Activated B cell treated with CpG ODN at 0.5 μM for 24 hours (primary cell): ENCODE measurements at places on chromosomes 5 and 9. TPM values are rescaled to one million over a fixed set of nuclear protein-coding genes. Genes with fewer than 3 reads are reported as not detected.

DNA sequence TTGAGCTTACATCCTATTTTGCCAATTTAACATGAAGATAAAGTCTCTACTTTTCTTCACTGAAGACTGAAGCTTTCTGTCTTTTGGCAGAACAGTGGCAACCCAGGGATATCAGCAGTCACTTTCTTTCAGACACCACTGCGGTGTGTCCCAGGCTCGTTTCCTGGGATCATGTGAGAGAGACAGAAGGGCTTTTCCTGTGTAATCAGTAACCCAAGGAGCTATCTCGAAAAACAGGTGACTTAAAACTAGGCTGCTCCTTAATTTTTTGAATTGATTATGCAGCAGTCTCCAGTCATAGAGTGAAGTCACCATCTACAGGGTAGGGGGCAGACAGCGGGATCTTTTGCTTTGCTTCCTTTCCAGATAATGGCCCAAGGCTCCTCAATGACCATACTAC lies 68.5 kb downstream of the ZNF462 start:
- DNase-seq = no peak

GRCh38 chr9:37486256-37486615 lies 488 bp downstream of the POLR1E start:
- no peak for DNase-seq

The KCNMB1 gene
- total RNA-seq = not detected in 2 replicates

DNA sequence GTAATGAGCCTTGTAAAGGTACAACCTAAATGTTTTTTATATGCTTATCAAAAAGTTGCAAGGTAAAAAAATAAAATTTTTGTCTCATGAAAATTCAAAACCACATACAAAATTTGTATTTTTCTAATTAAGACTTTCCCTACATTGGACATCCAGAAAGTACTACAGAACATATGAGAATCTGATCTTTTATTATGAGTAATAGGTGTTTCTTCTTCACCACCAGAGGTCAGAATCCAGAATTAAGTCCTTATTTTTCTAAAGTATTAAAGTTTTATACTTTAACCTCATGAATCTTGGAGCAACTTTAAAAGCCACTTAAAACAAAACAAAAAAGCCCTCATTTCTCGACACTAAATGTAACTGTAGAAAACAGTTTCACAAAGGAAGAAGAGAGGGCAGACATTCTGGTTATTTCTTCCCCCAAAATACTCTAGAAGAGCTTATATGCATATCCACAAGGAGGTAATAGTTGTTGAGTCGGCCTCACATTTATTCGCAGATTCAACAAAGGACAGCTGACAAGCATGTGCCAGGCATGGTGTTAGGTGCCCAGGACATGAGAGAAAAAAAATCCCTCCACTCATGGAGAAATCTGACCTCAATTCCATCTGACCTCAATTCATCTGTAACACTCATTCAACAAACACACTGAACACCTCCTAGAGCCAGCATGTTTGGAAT lies 69.3 kb downstream of the MLLT3 start:
- no peak for DNase-seq

The PCDHGA10 gene
- total RNA-seq = 1.2 and 1.3 TPM in 2 replicates

DNA sequence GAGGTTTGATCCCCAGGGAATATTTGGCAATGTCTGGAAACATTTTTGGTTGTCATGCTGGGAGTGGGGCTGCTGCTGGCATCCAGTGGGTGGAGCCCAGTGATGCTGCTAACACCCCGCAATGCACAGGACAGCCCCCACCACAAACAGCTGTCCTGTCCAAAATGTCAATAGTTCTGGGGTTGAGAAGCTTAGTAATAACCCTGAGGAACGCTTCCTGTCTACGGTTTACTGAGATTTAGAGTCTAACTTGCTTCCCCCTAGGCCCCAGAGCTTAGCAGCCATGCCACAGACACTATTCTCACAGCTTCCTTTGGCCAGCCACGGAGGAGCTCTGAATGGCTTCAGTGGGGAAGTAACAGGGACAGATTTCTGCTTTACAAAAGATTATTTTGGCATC lies 66.5 kb downstream of the MSX2 start:
- no peak for DNase-seq

The ACSL6 gene
- total RNA-seq = 0.05 and 0.20 TPM in 2 replicates

The PCDHB2 gene
- not detected in 2 replicates for total RNA-seq

The MAMDC2 gene
- not detected in 2 replicates for total RNA-seq

DNA sequence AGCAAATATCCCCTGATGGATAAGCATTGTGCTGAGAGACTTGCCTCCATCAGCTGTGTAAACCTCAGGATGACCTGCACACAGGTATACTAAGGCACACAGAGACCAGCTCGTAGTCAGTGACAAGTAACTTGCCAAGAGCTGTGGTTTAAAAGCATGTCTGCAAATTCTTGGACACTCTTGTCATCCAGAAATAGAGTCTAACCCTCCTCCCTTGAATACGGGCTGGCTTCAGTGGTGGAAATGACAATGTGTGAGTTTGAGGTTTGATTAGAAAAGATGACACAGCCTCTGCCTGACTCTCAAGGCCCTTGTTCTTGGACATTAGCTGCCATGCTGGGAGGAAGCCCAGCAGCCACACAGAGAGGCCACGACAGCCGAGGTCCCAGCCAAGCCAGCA lies 114.4 kb downstream of the GADD45G start:
- no peak for DNase-seq

DNA sequence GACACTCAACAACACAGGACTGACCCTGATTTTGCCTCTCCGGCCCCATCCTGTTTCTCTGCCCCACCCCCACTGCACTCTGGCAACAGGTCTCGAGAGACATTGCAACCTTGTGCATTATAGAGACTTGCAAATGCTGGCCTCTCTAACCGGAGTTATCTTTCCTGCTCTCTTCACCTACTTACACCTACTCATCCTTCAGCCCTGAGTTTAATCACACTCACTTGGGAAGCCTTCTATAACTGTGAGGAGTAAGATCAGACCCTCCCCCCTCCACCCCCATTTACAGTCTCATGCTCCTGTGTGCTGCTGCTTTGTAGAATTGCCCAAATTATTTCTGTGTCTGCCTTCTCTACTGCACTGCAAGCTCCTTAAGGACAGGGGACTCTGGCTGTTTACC lies 42.8 kb downstream of the WWC1 start:
- no peak for DNase-seq

- no peak for DNase-seq
These were observed 220.3 kb downstream of the SPATA31D1 start for GRCh38 chr9:82208741-82209450.

GRCh38 chr5:27479859-27480258 lies 441.5 kb upstream of the CDH9 start:
- no peak for DNase-seq

DNA sequence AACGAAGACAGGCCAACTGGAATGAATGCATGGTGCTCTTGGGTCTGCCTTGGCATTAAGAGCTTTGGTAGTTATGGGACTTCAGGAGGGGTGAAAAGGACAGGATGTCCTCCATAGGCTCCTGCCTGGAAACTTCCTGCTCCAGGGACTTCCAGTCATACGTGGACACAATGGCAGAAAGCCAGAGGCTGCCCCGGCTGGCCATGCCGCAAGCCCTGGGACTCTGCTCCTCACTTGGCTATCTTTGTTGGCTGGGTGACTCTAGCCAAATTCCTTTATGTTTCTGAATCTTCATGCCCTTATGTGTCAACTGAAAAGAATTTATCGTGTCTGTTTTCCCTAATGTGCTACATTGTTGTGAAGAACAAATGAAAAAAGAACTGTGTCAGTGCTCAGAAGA lies 136.9 kb downstream of the SIL1 start:
- DNase-seq = no peak

GRCh38 chr5:39031041-39031440 lies 43.2 kb downstream of the RICTOR start:
- DNase-seq = no peak

DNA sequence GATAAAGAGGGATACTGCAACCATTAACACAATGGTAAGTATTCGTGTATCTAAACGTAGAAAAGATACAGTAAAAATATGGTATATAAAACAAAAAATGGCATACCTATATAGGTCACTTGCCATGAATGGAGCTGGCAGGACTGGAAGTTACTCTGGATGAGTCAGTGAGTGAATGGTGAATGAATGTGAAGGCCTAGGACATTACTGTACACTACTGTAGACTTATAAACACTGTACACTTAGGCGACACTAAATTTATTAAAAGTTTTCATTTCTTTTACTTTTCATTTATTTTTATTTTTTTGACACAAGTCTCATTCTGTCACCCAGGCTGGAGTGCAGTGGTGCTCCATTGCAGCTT lies 14.1 kb downstream of the TDRD7 start:
- no peak for DNase-seq

DNA sequence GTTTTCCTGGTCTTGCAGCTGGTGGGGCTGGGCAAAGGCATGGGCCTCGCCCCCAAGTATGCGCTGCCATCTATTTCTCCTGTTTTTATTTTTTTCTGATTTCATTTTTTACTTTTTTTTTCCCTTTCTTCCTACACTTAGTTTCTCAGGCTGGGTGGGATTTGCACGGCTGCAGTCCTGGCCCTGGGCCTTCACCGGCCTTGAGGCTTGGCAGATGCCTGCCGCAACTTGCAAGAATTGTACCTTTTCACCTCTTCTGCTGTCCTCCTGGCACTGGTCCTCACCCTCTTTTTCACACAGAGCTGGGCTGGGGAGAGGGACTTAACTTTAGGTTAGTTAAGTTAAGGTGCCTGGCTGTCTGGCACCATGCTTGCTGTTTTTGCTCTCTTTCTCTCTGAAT lies 10.3 kb upstream of the IRGM start:
- no peak for DNase-seq

DNA sequence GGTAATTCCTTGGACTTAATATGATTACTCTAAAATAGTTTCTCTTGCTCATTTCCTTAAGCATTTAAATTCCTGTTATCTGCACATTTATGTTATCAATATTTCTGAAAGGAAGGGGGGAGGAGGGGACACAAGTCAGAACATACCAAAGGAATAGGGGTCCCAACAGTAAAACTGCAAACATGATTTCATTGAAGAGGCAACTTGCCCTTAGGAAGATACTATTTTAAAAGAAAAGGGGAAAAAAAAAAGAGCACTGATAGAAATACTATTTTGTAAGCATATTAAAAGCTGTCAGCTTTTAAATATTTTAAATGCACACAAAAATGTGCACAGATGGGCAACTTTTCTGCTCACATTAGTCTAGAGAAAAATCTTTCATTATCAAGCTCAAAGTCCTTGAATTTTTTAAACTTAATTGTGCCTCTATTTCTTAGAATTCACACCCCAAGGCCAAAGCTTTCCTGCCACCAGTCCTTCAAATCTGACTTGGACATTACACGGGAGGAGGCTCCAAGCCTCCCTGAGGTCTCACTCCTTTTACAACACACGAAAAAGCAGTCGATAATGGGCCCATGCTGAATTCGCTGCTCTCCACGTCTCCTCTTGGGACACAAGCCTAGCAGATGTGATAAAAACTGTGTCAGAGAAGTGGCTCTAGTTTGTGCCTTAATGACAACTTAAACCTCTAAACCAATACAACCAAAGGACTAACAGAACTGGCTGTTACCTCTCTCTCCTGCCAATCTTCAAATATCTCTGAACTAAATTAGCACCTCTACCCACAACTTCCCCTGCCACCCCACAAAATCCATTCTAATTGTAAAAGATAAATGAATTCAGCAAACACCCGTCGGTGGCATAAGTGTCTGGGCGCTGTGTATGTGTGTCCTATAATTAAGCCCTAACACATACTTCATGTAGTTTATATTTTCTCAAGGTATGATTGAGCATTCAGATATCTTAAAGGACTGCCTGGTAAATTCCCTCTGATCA lies 154.3 kb downstream of the DENND1A start:
- no peak for DNase-seq

GRCh38 chr5:4023753-4024335 lies 428.2 kb downstream of the IRX1 start:
- DNase-seq = no peak

The TAF11L13 gene
- not detected in 2 replicates for total RNA-seq

DNA sequence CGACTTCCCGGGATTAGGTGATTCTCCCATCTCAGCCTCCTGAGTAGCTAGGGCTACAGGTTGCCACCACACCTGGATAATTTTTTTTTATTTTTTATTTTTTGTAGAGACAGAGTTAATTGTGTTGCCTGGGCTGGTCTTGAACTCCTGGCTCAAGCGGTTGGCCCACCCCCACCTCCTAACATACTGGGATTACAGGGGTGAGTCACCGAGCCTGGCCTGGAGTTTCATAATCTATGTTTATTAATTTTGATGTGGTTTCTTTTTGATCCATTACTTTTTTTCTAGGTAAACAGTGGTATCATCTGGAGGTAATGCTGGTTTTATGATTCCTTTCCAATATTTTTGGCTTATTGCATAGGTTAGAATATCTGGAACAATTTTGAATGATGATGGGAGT lies 54.2 kb downstream of the KIAA1958 start:
- DNase-seq = no peak

The SPINK7 gene
- not detected in 2 replicates for total RNA-seq

DNA sequence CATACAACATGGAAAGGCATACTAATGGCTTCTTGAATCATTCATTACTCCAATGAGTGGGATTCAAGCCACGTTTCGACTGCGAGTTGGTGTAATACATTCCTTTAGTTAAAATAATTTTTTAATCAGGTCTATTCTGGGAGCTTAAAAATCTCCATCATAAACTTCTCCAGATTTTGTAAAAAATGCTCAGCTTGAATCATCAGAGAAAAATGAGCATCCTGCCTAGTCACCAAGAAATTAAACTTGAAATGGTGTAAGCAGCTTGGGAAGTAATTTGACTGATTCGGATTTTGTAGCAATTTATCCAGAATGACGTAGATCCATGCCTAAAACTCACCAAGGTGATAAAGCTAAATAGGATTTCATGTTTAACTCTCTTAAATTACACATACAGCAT lies 165.7 kb downstream of the SLCO4C1 start:
- DNase-seq = no peak
